ENCODE measurements at places on chromosomes 1 and 21. TPM values are rescaled to one million over a fixed set of nuclear protein-coding genes. Genes with fewer than 3 reads are reported as not detected.

GRCh38 chr1:243475966-243476365 lies 220.1 kb downstream of the SDCCAG8 start:
- H3K36me3 ChIP-seq = peaks cover 10% of the 10 kb centered on the region
- no peak overlapping the region for H3K27ac ChIP-seq
- H3K4me3 ChIP-seq = peak overlapping the region; percentile 39
- peak; percentile 44 for DNase-seq

DNA sequence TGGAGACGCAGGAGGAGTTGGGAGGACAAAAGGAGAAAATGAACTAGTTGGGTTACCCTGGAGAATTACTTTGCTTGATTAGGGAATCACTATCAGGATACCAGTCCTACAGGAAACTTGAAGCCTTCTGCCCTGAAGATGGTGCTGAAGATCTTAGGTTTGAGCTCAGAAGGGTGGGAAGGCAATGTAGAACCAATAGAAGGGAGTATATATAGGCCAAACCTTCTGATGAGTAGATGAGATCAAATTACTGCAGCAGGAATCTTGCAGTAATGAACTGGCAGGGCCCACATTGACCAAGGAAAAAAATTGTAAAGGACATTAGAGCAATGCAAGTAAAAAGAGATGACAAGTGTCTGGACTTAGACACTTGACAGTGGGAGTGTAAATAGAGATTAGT lies 116.3 kb upstream of the CACYBP start:
- H3K4me3 ChIP-seq = no peak overlapping the region
- no peaks in the 10 kb centered on the region for H3K4me1 ChIP-seq
- no peak overlapping the region for H3K27ac ChIP-seq
- no peaks in the 10 kb centered on the region for H3K36me3 ChIP-seq

GRCh38 chr21:42384156-42384945 lies 11.5 kb downstream of the TMPRSS3 start:
- no peak overlapping the region for H3K27ac ChIP-seq
- H3K36me3 ChIP-seq = no peaks in the 10 kb centered on the region
- H3K27me3 ChIP-seq = peaks cover 10% of the 10 kb centered on the region
- peaks cover 7% of the 10 kb centered on the region for H3K4me1 ChIP-seq
- no peak overlapping the region for H3K4me3 ChIP-seq

DNA sequence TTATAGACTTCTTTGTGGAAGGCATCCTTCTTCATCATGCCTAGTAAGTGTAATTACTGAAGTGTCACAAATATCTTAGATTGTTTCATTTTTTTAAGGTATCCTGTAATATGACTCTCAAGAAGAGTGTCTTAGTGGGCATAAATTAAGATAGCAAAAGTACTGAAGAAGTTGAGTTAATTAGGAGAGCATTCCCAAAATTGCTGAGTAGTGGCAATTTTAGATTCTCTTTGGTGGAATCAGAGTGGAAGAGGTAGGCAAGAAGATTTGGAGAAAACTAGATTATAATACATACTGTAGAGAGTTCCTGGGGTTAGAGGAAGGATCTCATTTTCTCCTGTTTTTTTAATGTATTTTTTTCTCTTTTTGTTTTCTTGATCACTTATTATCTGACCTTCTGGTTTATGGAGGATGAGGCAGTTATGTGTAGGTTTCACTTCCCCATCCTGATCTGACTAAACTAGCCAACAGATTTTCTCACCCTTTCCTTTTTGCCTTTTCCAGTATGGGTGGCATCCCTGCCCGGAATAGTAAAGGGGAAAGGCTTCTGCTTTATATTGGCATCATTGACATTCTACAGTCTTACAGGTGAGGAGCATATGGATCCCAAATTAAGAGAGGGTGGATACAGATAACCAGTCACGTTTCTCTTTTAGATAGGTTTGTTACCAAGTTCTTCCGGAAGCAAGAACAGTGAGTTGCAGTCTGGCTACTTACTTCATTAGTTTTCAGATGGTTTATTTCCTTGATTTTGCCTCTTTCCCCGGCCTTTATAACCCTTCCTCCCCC lies 16.7 kb upstream of the PSMD4 start:
- no peak for DNase-seq
- H3K4me3 ChIP-seq = no peak overlapping the region

DNA sequence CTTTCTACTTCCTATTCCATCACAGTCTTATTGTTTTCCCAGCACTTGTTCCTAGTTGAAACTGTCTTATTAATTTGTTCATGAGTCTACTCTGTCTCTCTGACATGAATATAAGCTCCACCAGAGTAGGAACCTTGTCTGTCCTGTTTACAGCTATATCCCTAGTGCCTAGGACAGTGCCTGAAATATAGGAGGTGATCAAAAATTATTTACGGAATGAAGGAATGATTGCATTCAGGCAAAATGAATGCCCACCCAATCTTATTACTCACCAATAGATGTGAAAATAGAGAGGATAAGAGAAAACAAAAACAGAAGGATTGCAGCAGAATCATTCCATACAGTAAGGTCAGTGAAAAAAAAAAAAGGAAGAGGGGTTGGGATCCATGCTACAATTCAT lies 1.1 kb downstream of the TXNDC12 start:
- peaks cover 35% of the 10 kb centered on the region for H3K4me1 ChIP-seq
- H3K36me3 ChIP-seq = no peaks in the 10 kb centered on the region
- peak overlapping the region; percentile 97 for H3K4me3 ChIP-seq

The C1orf167 gene
- total RNA-seq = not detected

DNA sequence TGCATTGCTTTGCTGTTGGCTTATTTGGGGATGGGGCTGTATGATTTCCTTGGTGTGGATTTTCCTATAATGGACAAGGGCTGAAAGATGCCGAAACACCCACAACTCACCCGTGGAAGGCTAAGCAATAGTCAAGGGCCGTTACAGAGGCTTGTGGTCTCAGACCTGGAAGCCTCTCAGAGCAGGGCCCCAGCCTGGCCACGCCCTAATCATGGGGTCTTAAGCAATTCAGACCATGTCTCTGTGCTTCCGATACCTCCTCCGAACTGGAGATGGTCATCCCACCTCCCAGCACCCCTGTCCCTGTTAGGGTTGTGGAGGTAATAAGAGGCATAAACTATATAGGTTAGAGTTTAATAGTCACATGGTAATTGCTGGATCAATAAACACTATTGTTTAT lies 3.4 kb downstream of the ABCG1 start:
- H3K4me3 ChIP-seq = peak overlapping the region; percentile 48
- no peak overlapping the region for H3K27ac ChIP-seq
- peaks cover 33% of the 10 kb centered on the region for H3K27me3 ChIP-seq
- DNase-seq = no peak

DNA sequence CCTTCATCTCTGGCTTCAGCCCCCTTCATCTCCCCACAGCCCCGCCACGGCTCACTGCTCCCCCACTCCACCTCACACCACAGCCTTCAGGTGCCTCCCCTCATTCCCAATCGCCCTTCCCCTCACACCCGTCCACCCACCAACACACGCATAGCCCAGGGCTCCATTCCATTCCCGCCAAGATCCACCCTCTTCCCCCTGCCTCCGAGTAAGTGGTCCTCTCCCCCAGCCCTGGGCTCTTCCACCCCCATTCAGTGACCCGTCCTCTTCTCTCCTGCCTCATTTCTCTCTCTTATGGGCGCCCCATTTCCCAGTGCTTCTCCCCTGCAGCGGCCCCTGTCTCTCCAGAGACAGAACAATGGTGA lies 53.2 kb downstream of the VWA5B1 start:
- H3K36me3 ChIP-seq = no peaks in the 10 kb centered on the region
- DNase-seq = no peak
- H3K27ac ChIP-seq = peak overlapping the region; percentile 85
- H3K27me3 ChIP-seq = peaks cover 29% of the 10 kb centered on the region
- H3K4me1 ChIP-seq = peaks cover 22% of the 10 kb centered on the region

GRCh38 chr21:44462086-44462833 lies 7.0 kb downstream of the LRRC3 start:
- H3K4me3 ChIP-seq = no peak overlapping the region
- no peaks in the 10 kb centered on the region for H3K27me3 ChIP-seq
- H3K4me1 ChIP-seq = peaks cover 4% of the 10 kb centered on the region

- H3K4me3 ChIP-seq = peak overlapping the region; percentile 70
- H3K27ac ChIP-seq = peak overlapping the region; percentile 97
- no peak for DNase-seq
Observed at GRCh38 chr1:156104065-156104810, 10.3 kb upstream of the LMNA start.

GRCh38 chr21:42451941-42452340 lies 44.1 kb downstream of the RSPH1 start:
- no peaks in the 10 kb centered on the region for H3K36me3 ChIP-seq
- H3K4me1 ChIP-seq = peaks cover 30% of the 10 kb centered on the region
- no peaks in the 10 kb centered on the region for H3K27me3 ChIP-seq
- H3K4me3 ChIP-seq = no peak overlapping the region

DNA sequence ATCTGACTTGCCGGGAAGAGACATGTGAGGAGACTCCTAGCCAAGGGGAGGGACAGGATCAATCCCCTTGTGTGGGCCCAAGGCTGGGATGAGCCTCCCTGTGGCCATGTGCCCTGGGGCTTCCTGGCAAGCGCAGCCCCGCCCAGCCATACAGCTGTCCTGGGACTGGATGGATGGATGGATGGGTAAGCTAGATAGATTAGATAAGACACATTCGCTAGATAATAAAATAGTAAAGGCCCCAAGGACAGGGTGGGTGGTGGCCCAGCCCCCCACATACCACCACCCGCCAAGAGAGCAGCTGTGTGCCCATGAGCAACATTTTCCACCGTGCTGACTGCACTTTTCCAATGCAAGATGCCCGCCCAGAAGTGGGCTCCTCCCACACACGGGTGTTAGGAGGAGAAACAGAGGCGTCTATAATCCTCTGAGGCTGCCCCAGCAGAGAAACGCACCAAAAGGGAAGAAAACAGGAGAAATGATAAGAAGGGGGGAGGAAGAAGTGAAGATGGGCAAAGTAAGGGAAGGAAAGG lies 25.1 kb downstream of the ZBTB17 start:
- no peaks in the 10 kb centered on the region for H3K27me3 ChIP-seq
- peaks cover 9% of the 10 kb centered on the region for H3K36me3 ChIP-seq
- DNase-seq = no peak
- H3K4me1 ChIP-seq = peaks cover 34% of the 10 kb centered on the region

The CFHR4 gene
- total RNA-seq = not detected

The HSPA6 gene
- not detected for total RNA-seq

The MPL gene
- not detected for total RNA-seq

- H3K4me3 ChIP-seq = no peak overlapping the region
- no peak overlapping the region for H3K27ac ChIP-seq
- no peak for DNase-seq
- H3K27me3 ChIP-seq = no peaks in the 10 kb centered on the region
- H3K36me3 ChIP-seq = no peaks in the 10 kb centered on the region
Observed at GRCh38 chr1:172990598-172991215, 60.0 kb downstream of the TNFSF18 start.

DNA sequence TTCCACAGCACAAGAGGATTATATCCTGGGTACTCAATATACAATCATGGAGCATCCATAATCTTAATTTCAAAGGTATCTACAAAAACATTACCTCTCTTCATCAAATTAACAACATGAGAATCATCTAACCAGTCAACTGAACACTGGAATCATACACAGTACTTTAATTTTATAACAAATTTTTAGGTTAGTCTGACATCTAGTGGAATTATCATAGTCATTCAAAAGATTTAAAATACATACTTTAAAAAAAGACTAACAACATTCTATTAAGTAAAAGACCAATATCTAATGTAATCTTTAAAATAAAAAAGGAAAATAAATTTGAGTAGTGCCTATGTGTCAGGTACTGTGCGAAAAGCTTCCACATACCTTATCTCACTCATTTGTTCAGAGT lies 16.8 kb upstream of the SH3GLB1 start:
- H3K27me3 ChIP-seq = peaks cover 1% of the 10 kb centered on the region
- H3K4me3 ChIP-seq = no peak overlapping the region
- no peaks in the 10 kb centered on the region for H3K4me1 ChIP-seq
- no peak overlapping the region for H3K27ac ChIP-seq

The IFI44L gene
- total RNA-seq = 0.05 TPM

- DNase-seq = no peak
- no peaks in the 10 kb centered on the region for H3K27me3 ChIP-seq
- H3K36me3 ChIP-seq = peaks cover 13% of the 10 kb centered on the region
- H3K27ac ChIP-seq = no peak overlapping the region
- no peaks in the 10 kb centered on the region for H3K4me1 ChIP-seq
Observed at GRCh38 chr21:31140025-31140424, 101.7 kb upstream of the KRTAP19-8 start.

GRCh38 chr1:18246543-18246942 lies 138.9 kb downstream of the IGSF21 start:
- H3K36me3 ChIP-seq = no peaks in the 10 kb centered on the region
- no peaks in the 10 kb centered on the region for H3K4me1 ChIP-seq
- no peak overlapping the region for H3K27ac ChIP-seq
- no peak overlapping the region for H3K4me3 ChIP-seq

The CD48 gene
- total RNA-seq = not detected

- H3K4me3 ChIP-seq = peak within 1 kb of the TSS; percentile 95
Observed at GRCh38 chr1:232630047-232630893, at the start of gene SIPA1L2. TSS of gene SIPA1L2 (minus strand) at chr1:232630133. CDS start at chr1:232515339, 114,794 bp downstream.

DNA sequence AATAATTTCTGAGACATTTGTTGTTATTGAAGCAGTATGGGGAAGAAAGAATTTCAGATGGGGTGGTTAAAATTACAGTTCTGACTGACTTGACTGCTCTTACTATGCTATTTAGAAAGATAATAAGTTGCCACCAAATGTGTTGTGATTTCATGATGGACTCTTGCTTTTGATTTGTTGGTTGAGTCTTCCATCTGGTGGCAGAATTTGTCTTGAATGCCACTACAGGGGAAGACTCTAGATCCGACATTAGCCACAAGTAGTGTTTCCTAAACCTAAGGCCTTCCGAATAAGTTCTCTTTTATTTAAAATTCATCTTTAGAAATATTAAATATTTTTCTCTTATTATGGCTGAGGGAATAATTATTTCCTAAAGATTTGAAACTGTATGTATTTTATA lies 190.9 kb upstream of the ADGRL4 start:
- no peak overlapping the region for H3K27ac ChIP-seq
- no peak overlapping the region for H3K4me3 ChIP-seq
- H3K4me1 ChIP-seq = peaks cover 7% of the 10 kb centered on the region
- H3K27me3 ChIP-seq = no peaks in the 10 kb centered on the region
- no peak for DNase-seq

The CHRM3 gene
- 2.7 TPM for total RNA-seq

DNA sequence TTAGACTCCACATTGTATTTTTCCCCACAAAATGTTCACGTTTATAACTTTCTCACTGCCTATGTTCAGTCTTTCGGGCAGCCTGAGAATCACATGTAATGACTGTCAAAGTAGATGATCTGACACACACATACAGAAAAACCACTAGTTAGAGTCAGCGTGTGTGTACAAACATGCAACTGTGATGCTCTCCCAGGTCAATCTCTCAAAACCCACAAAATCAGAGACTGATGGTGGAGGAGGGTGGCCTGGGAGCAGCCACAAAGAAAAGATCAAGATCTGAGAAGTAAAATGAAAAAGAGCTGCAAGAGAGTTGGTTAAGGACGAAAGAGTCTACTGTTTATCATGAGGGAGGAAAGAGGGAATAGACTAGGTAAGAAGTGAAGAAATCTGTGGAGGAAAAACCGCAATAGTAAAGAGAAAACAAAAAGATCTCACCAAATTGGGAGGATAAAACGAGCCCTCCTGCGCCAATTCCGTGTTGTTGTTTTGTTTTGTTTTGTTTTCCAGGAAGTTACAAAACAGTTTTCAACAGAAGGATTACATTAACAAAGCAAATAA lies 2.3 kb downstream of the EGLN1 start:
- H3K36me3 ChIP-seq = no peaks in the 10 kb centered on the region
- peak overlapping the region; percentile 91 for H3K4me3 ChIP-seq
- no peaks in the 10 kb centered on the region for H3K27me3 ChIP-seq

Data from neural crest cell (in vitro differentiated cells).